ENCODE measurements at places on chromosomes 6 and 20. TPM values are rescaled to one million over a fixed set of nuclear protein-coding genes. Genes with fewer than 3 reads are reported as not detected.

DNA sequence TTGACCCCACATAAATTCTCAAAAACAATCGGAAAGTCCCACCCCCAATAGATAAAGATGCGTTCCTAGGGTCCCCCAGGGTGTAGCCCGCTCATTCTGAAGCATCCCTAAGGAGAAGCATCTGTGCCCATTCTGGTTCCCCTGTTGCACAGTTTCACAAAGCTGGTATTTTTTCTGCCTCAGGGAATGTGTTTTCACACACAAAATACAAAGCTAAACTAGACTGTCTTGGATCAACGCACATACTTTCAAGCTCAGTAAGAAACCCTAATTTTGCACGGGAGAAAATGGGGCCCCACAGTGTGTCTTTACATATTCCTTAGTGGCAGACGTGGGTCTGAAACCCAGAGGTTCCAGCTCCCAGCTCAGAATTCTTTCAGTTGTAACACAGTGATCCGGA lies 6.1 kb downstream of the FOXQ1 start:
- DNase-seq = no peak

DNA sequence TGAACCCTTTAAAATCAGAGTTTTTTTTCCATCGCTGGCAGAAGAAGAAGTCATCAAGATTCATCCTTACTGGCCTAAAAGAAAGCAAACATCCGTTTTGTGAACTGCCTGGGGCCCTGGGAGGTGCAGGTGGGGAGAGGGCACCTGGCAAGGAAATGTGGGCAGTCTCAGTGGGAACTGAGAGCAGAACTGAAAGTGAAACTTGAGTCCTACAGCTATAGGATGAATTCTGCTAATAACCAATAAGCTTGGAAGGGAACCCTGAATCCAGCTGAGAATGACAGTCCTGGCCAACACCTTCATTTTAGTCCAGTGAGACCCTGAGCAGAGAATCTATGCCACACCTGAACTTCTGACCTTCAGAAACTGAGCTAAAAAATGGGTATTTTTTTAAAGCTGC lies 130.1 kb upstream of the ASCC3 start:
- DNase-seq = no peak

- DNase-seq = no peak
Measured at GRCh38 chr6:111898452-111898851, 25.2 kb upstream of the FYN start.

- no peak for DNase-seq
Measured at GRCh38 chr20:64069614-64070243, 6.7 kb downstream of the TCEA2 start.

- no peak for DNase-seq
Measured at GRCh38 chr6:125524356-125524755, 222.6 kb upstream of the HDDC2 start.

- no peak for DNase-seq
Measured at GRCh38 chr20:41587956-41588355, 30.2 kb downstream of the CHD6 start.

DNA sequence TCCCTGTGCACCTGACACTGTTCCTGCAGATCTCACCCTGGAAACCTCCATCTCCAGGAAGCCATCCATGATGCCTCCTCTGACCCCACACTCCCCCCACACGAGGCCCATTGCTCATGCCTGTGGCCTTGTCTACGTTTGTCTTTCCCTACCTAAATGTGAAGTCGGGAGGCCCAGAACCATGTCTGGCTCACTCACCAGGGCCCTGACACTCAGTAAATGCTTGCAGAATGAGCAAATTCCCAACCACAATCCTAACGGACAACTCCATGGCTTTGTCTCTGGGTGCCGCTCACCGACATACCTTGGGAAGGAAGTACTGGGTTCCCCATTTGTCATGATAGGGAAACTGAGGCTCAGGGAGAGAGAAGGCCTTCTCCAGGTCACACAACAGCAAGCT lies 7.3 kb downstream of the PEDS1 start:
- no peak for DNase-seq

- no peak for DNase-seq
Measured at GRCh38 chr6:113425977-113426660, 431.0 kb upstream of the MARCKS start.

- no peak for DNase-seq
Measured at GRCh38 chr20:18359854-18360253, 71.5 kb downstream of the ZNF133 start.

- DNase-seq = no peak
Measured at GRCh38 chr20:4021906-4022305, 6.5 kb upstream of the RNF24 start.

GRCh38 chr6:8658416-8658815 lies 223.1 kb upstream of the SLC35B3 start:
- no peak for DNase-seq

DNA sequence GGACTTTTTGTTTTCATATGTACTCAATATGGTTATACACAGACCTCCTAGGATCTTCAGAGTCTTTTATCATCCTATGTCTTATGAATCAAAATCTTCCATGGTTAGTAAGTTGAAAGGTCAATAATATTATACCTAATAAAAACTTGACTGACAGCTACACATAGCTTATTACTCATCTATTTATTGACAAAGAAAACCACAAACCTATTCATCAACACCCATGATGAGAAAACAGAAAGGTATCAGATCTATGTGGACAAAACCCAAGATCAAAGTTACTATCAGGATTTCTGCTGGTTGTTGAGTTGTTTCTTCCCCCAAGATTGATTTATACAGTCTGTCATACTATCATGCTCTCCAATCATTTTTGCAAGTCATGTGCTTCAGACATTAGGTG lies 460.1 kb upstream of the MANEA start:
- DNase-seq = no peak

DNA sequence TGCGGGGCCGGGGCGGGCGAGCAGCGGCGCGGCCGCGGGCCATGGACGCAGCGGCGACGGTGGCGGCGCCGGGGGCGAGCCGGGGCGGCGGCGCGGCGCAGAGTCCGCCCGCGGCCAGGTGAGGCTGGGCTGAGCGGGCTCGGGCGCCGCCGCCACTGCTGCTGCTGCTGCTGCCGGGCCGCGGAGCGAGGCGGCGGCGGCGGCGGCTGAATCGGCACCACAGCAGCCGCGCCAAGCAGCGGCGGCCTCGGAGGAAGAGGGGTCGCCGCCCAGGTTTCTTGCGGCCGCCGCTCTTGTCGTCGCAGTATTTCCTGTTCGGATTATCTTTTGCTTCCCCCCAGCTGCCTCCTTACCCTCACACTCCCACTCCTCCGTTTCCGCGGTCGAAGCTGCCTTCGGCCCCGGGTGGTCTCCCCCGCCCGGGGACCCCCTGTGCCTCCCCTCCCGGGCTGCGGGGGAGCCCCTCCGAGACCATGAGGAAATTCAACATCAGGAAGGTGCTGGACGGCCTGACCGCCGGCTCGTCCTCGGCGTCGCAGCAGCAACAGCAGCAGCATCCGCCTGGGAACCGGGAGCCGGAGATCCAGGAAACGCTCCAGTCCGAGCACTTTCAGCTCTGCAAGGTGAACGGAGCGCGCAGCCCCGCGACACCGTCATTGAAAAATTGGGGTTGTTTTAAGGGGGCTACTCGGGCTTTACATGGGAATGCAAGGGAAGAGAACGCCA lies at the start of gene STXBP5:
TSS of gene STXBP5 (plus strand) at position 358 of the 726 bp plus-strand sequence. CDS start at position 474, 116 bp downstream.
- peak; percentile 15 for DNase-seq

GRCh38 chr6:51841626-51842025 lies 245.8 kb downstream of the PKHD1 start:
- no peak for DNase-seq

DNA sequence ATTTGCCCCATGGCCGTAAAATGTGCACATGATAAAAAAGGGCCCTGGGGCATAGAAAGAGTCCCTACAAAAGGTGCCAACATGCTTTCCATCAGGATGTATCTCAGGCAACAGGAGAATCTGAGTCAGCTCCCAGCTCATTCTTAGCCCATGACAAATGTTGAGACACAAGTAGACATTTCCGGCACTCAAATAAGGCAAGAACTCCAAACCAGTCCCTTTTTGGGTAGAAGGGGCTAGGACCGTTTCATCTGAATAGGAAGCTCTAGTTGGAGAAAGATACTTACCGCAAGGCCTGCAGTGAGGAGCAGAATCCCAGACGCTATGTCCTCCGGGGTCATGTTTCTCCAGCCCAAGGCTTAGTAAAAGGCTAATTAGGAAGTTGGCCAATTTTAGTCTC lies 261.0 kb upstream of the RIN2 start:
- no peak for DNase-seq

DNA sequence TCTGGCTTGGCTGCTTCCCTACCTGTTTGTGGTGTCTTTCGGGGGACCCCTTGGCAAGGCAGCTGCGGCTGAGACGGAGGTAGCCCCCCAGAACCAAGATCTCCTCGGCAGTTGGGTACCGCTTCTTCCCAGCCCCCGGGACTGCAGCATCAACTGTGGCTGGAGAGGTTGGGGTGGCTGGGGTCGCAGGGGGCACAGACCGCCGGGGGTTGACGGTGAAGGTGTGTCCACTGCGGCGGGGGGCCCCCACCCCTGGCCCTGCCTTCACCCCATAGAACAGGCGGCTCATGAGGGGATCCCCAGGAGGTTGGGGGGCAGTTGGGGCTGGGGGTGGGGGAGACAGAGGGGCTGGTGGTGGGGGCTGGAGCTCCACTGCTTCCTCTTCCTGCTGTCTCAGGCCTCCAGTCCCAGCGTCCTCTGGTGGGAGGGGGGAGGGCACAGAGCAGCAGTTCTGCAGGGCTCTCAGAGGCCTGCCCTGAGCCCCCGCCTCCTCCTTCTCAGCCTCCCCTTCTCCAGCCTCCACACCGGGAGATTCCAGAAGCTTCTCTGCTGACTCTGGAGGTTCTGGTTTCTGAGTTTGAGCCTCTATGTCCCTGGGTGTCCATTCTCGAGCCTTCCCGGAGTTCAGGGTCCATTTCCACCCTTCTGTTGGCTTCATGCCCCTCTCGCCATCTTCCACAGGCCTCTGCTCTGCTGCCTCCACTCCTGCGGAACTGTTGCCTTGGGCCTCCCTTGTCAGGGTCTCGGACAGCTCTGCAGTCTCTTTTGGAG lies 1.9 kb downstream of the PPP1R18 start:
- DNase-seq = peak; percentile 43

DNA sequence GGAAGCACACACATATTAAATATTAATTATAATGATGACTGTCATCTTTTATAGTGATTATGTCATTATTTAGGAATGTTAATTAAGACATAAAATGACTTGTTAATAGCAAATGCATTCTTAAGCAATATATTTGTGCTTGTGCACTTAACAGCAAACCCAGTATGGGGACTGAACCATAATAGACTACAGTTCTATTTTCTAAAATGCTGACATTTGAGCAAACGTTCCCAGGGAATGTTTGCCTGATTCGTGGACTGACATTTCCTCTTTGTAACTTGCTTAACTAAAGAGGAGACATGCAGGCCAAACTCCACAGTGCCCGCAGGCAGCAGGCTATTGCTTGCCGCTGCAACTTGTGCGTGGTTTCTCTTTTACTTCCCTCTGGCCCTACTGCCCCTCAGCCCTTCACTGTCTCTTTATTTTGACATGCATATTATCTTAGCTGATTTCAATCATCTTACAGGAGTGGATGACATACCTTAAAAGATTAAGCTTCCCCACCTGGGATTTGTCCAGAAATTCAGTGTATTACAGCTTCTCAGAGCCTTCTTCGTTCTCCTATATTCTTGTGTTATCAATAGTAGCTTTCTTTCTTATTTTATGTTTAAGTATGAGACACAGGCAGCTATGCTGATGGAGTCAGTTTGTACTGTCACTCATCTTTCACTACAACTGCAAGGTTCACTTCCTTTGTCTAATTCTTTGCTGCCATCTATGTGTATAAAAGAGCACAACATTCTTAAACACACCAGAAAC lies 141.5 kb downstream of the GMDS start:
- no peak for DNase-seq

DNA sequence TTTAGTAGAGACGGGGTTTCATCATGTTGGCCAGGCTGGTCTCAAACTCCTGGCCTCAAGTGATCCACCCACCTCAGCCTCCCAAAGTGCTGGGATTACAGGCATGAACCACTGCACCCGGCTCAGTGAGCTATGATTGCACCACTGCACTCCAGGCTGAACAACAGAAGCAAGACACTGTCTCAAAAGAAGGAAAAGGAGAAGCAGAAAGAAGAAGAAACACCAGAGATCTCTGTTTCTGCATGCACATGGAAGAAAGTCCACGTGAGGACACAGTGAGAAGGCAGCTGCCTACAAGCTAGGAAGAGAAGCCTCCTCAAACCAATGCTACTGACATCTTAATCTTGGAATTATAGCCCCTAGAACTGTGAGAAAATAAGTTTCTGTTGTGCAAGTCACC lies 16.0 kb downstream of the ECT2L start:
- no peak for DNase-seq

Gene HLA-DQA2
- total RNA-seq = 0.50 TPM

Gene KCNK5
- total RNA-seq = 21.3 TPM

Gene BMP2
- not detected for total RNA-seq

Gene FOXQ1
- not detected for total RNA-seq

Gene SLC17A2
- not detected for total RNA-seq

Gene ARMC12
- 0.43 TPM for total RNA-seq

Gene OSBPL2
- 19.2 TPM for total RNA-seq

Gene PXMP4
- total RNA-seq = 4.9 TPM

Gene RAB44
- total RNA-seq = 0.05 TPM

Gene EPHA7
- total RNA-seq = not detected

Gene MOG
- not detected for total RNA-seq

Gene RIMS4
- not detected for total RNA-seq

Gene ADAT2
- total RNA-seq = 29.3 TPM

Gene DUSP15
- not detected for total RNA-seq

Gene EDN3
- total RNA-seq = not detected

Gene HINT3
- 13.7 TPM for total RNA-seq
